ENCODE measurements at places on chromosomes 3 and 15.

DNA sequence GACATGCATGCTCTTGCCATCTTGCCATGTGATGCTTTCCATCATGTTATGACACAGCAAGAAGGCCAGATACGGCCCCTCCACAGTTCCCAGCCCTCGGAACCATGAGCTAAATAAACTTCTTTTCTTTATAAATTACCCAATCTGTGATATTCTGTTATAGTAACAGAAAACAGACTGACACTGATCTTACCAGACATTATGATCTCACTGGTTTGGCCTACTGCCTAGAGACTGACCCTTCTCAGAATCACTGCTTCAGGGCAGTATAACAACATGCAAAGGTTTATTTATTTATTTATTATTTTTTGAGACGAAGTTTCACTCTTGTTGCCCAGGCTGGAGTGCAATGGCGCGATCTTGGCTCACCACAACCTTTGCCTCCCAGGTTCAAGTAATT lies 14.0 kb downstream of the ZNF619 start:
- DNase-seq, result no peak

- DNase-seq, result no peak
Measured at GRCh38 chr3:54668236-54668635, 259.6 kb downstream of the LRTM1 start.

GRCh38 chr3:140296796-140297352 lies 361.9 kb downstream of the CLSTN2 start:
- DNase-seq, result no peak

GRCh38 chr15:81209635-81210034 lies 13.0 kb downstream of the IL16 start:
- no peak for DNase-seq

DNA sequence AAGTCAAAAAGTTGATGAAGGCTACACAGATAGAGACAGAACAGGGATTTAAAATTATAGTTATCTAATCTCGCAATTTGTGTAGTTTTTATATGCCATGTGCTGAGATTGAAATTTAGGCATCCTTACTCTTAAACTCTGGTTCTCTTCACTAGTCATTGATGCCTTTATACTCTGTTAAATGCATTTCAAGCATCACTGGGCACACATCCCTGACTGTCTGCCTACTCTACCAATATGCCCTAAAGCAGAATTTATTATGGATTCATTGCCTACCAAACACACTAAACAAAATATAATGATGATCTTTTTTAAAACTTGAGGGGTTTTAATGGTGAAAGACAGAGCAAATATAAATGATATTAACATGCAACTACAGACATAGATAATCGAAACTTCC lies 10.3 kb upstream of the ALCAM start:
- no peak for DNase-seq

DNA sequence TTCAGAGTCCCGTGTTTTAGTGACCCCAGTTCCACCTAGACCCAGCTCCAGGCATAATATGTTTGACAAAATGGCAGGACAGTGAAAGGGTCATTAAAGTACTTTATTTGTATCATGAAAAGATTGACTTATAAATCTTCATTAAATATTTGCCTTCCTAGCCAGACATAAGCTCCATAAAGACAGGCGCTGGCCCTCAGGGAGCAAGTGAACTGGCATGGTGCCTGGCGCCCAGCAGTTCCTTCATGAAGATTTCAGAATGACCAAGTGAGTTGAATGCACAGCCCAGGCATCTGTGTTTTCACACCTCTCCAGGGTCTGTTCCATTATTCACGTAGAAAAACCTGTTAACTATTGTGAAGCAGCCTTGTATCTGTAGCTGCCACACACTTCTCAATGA lies 166.2 kb downstream of the GAP43 start:
- DNase-seq, result no peak

DNA sequence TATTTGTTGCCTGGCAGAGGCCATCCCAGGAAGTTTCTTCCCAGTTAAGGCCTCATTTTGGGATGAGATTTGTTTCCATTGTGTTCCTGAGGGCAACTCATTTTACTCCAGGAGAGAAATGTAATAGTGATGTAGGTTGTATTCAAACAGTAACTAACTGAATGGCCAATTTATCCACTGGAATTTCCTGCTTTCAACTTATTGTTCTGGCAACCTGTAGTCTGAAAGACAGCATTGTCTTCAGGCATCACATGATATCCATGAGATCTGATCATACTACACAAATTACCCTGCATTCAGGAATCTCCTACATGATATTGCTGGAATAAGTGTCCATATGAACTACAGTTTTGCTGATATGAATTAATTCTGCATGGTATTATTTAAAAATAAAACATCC lies 79.5 kb upstream of the FGF7 start:
- no peak for DNase-seq

DNA sequence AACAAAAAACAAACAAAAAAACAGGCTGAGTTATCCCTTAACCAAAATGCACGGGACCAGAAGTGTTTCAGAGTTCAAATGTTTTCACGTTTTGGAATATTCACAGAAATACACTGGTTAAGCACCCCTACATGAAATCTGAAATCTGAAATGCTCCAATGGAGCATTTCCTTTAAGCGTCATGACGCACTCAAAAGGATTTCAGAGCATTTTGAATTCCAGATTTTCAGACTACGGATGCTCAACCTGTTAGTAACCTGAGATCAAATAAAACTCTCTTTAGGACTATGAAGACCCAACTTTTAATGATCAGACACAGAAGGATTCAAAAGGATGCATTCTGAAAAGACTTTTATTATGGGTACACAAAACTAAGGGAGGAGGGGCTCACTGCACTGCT lies 9.6 kb downstream of the CLPX start:
- no peak for DNase-seq

DNA sequence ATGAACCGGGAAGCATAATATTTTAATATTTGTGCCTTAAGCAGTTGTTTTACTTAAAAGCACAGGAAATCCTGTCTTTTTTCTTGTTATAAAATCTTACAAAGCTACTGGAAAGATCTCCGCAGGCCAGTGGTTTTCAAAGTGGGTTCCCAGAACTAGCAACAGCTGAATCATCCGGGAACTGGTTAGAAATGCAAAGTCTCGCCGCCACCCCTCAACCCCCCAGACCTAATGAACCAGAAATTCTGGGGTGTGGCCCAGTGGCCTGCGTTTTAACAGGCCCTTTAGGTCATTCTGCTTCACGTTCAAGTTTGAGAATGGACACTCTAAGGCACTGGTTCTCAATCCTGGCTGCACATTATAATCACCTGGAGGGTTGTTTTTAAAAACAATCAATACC lies 74.7 kb downstream of the PDZRN3 start:
- DNase-seq, result no peak

DNA sequence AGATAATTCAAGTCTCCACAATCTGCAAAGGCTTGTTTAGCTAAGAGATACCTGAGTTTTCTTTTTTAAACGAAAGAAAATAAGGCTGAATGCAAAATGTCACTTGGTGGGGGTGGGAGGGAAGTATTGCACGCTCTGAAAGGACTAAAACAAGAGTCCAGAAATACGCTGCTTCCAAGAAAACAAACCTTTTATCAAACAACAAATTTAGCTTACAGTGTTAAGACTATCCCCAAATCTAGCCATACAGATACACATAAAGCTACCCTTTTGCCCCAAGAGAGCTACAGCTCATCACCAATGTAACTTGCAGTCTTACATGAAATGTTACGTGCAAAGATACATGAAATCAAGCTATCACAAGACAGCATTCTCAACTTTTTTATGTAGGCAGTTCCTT lies 522.5 kb downstream of the FOXP1 start:
- no peak for DNase-seq

DNA sequence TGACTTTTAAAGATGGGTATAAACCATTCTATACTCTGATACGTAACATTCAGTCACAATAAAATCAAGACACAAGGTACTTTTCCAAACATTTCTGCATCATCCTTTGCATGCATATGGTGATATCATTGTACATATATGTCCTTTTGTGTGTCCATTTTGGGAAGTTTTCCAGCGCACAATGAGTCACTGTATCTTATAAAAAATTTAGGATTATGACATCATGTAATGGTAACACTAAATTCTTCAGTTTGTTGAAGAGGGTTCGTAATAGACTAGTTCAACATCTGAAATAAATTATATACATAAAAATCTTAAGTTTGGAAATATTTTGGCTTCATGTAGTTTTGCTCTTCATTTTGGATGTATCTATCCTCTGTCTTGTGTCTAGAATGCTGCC lies 480.9 kb downstream of the ROBO1 start:
- DNase-seq, result no peak

DNA sequence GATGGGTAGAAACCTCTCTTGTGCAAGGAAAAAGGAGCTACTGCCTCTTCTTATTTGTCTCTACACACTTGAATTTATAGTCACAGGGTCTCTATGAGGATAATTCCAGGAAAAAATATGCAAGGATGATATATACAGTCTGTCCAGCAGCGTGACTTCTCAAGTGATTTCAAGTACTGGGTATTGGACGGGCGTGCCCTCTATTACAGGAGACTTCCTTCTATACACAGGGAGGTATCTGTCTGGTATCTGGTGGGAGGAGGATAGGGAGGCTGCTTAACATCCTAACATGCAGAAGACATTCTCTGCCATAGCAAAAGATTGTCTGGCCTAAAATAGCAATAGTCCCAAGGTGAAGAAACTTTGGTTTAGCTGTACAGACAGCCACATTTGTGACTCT lies 146.1 kb downstream of the TPRG1 start:
- no peak for DNase-seq

DNA sequence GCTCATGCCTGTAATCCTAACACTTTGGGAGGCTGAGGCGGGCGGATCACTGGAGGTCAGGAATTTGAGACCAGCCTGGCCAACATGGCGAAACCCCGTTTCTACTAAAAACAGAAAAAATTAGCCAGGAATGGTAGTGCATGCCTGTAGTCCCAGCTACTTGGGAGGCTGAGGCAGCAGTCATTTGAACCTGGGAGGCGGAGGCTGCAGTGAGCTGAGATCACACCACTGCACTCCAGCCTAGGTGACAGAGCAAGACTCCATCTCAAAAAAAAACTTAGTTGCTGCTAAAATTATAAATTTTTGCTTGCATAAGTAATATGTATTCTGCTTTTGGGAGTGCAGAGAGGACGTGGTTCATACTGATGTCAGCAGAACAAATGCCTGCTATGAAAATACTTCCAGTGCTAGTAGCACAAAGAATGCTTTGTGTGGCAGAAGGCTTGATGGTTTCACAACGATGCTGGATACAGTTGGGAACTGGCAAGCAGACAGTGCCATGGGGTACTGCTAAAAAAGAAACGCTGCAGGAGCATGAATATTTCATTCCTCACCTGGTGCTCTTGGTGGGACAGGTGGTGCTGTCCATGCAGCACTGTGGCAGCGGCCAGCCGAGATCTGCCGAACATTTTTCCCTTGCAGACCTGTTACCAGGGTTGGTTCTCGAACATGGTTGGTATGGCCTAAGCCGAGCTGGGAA lies 31.1 kb downstream of the FBXL22 start:
- DNase-seq, result no peak

- DNase-seq, result no peak
Measured at GRCh38 chr15:98906712-98907083, 100.9 kb downstream of the PGPEP1L start.

- no peak for DNase-seq
Measured at GRCh38 chr3:45205126-45205525, 21.0 kb downstream of the TMEM158 start.

GRCh38 chr3:65030014-65030627 lies 342.3 kb upstream of the ADAMTS9 start:
- no peak for DNase-seq

DNA sequence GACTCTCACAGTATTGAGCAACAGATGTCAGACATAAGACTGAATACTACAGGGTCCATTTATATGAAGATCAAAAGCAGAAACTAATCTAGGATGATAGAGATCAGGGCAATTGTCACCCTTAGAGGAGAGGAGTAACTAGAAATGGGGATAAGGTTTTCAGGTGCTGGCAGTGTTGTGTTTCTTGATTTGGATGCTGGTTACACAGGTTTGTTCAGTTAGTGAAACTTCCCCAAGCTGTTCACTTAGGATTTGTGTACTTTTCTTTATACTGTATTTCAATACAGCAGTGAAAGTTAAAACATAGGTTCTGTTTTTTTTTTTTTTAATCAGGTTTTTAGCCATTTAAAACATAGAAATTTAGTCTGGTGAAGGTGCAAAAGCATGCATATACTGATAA lies 39.1 kb upstream of the CMTM7 start:
- DNase-seq, result no peak

DNA sequence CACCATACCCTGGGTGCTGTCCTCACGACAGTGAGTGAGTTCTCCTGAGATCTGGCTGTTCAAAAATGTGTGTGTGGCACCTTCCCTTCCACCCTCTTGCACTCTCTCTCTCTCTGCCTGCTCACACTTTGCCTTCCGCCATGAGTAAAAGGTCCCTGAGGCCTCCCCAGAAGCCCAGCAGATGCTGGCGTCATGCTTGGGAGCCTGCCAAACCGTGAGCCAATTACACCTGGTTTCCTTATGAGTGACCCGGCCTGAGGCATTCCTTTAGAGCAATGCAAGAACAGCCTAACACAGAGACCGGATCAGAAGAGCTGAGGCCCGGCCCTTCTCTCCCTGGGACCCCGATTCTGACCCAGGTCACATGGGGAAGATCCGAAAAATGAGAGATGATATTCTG lies 15.4 kb downstream of the TMEM44 start:
- no peak for DNase-seq

- no peak for DNase-seq
Measured at GRCh38 chr3:53803124-53803815, 42.9 kb downstream of the CHDH start.

DNA sequence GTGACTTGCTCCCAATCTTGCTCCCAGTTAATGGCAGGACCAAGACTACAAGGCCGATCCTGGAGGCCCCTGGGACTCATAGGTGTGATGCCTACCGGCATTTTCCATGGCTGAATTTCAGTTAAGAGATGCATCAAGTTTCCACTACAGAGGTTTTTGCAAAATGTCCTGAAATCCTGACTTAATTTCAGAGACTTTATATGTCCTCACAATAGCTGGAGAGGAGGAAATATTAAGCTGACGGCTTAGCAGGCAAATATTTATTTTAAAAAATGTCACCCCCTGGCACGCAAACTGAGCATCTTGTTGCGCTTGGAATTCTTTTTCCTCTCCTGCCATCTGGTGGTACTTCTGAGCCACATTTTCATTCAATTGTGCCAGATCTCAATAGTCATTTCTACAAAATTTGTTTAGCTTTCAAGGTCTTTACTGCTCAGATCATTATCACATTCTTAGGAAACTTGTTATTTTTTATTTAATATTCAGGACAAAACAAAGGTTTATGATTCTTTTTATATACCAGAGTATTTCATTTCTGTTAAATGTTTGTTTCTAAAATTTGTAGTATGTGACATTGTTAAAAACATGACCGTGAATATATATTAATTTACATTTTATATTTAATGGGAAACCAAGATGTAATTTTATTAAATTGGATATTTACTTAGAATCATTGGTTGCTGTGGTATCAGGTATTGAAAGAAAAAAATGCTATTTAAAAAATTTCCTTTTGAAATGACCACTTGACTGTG lies 189.2 kb upstream of the THRB start:
- no peak for DNase-seq

- no peak for DNase-seq
Measured at GRCh38 chr3:179833294-179833693, 180.5 kb downstream of the USP13 start.

Data from naive thymus-derived CD8-positive, alpha-beta T cell (primary cell).